EH (cell line): ENCODE measurements at places on chromosomes 7 and 10.
A peak's percentile ranks its signal among the peaks of the same experiment; 100 is the strongest.

DNA sequence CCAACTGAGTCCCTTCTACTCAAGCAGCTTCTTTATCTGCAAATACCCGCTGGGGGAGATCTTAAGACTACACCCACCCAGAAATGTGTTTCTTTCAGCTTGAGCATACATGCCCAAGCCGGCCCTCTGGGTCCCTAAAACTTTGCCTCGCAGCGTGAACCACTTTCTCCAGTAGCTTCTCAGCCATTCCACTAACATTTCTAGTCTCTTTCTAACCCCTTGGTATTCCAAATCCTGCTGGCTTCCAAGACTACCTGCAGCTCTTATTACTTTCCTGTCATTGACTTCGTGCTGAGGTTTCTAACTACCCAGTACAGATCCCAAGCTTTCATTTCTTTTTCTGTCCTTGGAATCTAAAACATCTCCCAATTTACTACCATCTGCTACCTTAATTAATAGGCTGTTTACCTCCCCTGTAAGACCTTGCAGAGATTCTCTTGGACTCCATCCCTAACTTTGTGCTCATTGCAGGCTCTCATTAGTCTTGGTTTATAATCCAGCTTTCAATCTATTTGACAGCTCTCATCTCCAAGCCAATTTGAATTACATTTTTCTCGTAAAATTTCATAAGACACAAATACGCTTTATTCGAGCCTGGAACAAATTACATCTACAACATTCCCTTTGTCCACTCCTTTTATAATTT lies 153.6 kb downstream of the FGFR2 start:
- no peak for DNase-seq

DNA sequence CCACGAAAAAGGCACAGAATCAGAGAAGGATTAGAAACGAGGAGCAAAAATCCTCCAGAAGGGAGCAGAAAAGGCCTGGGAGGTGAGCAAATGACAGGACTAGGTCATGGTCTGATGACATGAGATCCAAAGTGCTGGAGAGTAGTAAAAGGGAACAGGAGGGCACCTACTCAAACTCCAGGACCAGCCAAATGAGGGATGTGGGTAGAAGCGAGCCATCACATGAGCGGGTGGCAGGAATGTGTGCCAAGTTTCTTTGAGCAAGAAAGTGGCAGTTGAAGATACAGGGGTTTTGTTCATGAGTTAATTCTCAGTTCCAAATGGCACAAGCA lies 112.6 kb downstream of the RNF32 start:
- DNase-seq, result no peak

DNA sequence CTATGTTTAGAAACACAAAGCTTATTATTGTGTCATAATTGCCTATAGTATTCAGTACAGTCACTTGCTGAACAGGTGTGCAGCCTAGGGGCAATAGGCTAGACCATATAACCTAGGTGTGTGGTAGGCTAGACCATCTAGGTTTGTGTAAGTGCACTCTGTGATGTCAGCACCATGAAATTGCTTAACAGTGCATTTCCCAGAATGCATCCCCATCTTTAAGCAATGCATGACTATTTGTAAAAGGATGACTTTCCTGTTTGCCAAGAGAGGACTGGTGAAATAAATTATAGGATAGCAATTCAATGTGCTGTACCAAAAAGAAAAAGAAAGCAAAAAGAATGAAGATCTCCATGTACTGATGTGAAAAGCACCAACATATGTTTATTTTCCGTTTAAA lies 288.7 kb upstream of the AUTS2 start:
- DNase-seq, result no peak

DNA sequence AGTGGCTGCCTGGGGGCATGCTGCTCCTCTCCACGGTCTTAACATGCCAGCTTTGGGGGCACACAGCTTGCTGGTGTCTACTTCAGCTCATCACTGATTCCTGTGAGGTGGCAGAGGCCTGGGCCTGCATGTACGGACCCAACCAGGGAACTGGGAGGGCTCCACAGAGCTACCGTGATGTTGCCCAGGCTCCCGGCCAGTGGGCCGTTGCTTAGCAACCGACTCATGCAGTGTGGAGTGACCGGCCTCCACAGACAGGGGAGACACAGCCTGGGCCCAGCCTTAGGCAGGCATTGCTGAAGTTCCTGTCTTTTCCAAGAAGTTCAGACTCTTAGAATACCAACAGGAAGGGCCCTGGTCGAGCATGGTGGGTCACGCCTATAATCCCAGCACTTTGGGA lies 25.8 kb upstream of the SH2B2 start:
- DNase-seq, result peak; percentile 62

DNA sequence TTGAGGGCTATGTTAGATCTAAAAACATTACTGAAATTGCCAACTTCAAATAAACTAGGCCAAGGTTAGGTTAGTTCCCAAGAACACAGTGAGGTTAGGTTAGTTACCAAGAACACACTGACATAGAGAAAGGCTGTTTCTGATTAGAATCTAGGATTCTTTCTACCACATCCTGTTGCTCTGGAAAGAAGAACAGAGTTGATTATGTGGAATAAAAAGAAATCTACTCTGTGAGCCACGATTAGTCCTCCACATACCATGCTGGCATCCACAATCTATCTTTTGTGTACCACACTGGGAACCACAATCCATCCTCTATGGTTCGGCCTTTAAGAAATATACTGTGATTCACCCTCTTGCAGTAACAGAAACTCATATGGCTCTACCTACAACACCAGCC lies 91.4 kb downstream of the LRRTM3 start:
- DNase-seq, result no peak

GRCh38 chr7:24659505-24659904 lies 86.3 kb downstream of the PALS2 start:
- no peak for DNase-seq

DNA sequence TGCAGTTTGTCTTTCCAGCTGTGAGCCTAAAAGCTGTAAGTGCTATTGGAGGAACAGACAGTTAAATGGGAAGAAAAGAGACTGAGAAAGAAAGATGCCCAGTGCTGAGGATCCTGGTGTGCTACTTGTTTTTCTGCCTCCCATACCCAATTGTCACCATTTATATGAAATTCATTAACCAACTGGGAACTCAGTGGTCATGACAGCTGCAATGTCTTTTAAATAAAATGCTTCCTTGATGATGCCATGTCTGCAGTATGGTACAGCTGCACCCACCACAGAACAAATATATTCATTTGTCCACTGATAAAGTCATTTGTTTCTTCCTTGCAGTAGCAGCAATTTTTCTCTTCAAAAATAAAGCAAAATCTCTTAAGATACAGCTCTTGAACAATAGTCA lies 15.6 kb upstream of the RTKN2 start:
- DNase-seq, result no peak
